ENCODE measurements at places on chromosomes 16 and 17.
A peak's percentile ranks its signal among the peaks of the same experiment; 100 is the strongest.

GRCh38 chr16:89026121-89026612 is 49.2 kb upstream of the CBFA2T3 start:
- DNase-seq, result peak; percentile 69

DNA sequence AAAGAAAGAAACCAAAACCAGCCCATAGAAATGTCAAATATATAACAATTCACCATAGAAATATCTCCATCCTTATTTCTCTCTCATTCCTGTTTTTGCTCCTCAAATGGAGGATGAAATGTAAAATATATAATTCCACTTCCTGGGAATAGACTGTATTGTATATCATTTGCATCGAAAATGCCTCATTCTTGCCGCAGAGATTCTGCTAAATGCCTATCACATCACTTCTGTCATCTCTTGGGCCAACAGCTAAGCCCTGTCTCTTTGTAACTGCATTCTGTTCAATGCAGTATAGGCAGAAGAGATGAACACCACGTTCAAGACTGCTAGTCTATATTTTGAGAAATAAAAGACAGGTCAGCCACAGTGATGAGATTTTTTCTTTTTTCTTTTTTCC is 956.3 kb upstream of the SOX9 start:
- DNase-seq, result no peak

- DNase-seq, result no peak
These were observed 234.5 kb downstream of the SEC14L1 start for GRCh38 chr17:77375108-77375916.

GRCh38 chr17:80498242-80498919 is 22.0 kb upstream of the NPTX1 start:
- DNase-seq, result no peak

DNA sequence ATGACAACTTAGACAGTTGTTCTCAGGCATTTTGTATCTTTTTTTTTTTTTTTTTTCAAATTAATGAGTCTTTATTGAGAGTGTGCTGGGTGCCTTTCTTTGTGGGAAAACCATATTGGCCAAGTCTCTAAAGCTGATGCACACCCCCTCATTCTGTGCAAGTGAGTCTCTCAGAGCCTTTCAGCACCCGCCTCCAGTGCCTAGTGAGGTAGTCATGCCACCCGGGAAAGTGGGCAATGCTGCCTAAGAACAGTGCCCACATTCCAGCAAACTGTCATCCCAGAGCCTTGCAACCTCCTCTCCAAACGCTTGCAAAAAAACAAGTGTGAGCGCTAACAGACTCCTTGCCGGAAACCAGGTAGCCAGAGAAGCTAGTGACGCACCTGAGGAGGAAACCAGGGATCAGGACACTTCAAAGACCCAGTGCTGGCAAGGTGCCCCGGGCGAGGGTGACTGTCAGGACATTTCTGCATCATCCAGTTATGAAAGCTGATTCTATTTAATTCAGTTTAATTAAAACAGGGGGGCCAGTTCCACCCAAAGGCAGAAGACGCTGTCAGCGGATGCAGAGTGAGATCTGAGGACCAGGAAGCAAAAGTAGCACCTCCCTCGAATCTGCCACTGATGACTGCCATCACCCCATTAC is 34.9 kb downstream of the SMARCE1 start:
- DNase-seq, result peak; percentile 41

GRCh38 chr17:44086364-44087311 is 16.1 kb downstream of the G6PC3 start:
- peak; percentile 42 for DNase-seq

GRCh38 chr16:82936941-82937551 is 310.3 kb downstream of the CDH13 start:
- DNase-seq, result no peak

DNA sequence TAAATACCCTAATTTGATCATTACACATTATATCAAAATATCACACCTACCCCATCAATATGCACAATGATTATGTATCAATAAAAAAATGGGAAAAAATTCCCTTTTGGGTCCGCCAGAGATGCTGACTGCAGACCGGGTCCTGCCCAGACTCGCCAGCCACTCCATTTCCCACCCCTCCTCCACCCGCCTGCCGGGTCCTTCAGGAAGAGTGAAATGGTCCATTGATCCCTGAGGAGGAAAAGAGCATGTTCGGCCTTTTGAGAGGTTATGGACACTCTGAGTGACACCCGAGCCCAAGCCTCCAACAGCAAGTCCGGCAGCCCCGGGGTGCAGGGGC is 123.9 kb upstream of the ZFHX3 start:
- no peak for DNase-seq

DNA sequence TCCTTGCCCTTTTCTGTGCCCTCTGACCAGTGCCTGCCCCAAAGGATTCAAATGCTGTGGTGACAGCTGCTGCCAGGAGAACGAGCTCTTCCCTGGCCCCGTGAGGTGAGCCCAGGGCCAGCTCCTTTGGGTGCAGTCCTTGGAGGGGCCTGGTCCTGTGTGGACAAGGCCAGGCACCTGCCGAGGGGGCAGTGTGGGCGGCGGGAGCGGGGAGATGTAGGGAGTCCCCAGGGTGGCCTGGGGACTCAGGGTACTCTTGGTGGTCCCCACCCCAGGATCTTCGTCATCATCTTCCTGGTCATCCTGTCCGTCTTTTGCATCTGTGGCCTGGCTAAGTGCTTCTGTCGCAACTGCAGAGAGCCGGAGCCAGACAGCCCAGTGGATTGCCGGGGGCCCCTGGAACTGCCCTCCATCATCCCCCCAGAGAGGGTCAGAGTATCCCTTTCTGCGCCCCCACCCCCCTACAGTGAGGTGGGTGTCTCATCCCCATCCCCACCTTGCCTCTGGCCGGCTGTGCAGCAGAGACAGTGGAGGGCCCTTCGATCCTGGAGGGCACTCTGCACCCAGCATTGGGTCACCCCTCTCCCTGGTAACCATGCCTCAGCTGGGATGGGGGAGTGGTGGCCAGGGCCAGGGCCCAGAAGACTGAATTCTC is 4.4 kb downstream of the TMEM92 start:
- DNase-seq, result no peak

GRCh38 chr17:45325810-45326209 is 9.0 kb upstream of the MAP3K14 start:
- no peak for DNase-seq

DNA sequence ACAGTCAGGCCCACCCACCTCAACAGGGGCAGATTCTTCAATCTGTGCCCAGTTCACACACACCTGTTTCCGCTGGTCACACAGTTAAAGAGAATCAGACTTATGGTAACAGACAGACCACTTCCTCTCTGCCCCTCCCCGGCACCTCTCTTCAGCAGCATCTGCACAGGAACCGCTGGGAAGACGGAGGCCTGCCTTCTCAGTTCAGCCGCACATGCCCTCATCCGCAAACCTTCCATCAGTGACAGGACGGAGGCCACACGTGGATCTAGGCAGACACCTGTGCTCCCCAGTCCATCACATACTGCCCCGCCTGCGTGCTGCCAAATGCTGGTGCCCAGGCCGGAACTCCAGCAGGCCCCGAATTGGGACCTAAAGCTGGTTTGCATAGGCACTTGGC is 10.3 kb downstream of the PHB1 start:
- DNase-seq, result no peak

DNA sequence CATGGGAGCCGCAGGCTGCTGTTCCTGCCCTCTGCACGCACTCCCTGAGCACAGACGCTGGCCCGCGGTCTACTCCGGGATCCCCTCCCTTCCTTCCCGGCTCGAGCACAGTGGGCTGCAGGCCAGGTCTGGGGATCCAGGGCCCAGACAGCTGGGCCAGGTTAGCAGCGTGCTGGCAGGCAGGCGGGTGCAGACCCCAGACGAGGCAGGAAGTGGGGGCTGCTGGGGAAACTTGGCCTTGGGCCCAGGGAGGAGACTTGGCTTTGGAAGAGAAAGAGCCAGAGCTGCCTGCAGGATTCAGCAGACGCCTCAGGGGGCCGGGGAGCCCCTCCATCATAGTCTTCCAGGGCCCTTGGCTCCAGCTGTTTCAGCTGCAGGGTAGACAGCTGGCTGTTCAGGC is 30.2 kb upstream of the ABCC3 start:
- no peak for DNase-seq

DNA sequence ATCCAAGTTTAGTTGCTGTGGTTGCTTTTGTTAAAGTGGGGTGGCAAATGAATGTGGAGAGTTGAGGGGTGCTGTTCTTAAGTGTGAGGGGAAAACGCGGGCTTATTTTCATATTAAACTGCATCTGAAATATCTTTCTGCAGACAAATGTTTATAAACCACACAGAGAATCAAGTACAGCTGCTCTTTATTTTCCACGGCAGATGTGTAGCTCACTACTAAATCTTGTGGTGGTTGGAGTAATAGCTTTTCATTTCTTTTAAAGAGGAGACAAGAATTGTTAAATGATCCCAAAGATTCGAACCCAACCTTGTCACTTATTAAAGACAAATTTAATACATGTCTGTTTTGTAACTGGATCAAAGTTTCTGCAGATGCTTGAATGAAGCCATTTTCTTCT is 2.1 kb downstream of the CLTC start:
- no peak for DNase-seq

GRCh38 chr16:70381604-70382342 is 35.1 kb downstream of the DDX19A start:
- no peak for DNase-seq

- DNase-seq, result no peak
These were observed 206.1 kb downstream of the HAPSTR1 start for GRCh38 chr16:9297437-9298113.

GRCh38 chr16:47866423-47866822 is 289.4 kb downstream of the ABCC12 start:
- DNase-seq, result no peak

GRCh38 chr17:41428591-41429291 is 4.4 kb upstream of the KRT37 start:
- no peak for DNase-seq

DNA sequence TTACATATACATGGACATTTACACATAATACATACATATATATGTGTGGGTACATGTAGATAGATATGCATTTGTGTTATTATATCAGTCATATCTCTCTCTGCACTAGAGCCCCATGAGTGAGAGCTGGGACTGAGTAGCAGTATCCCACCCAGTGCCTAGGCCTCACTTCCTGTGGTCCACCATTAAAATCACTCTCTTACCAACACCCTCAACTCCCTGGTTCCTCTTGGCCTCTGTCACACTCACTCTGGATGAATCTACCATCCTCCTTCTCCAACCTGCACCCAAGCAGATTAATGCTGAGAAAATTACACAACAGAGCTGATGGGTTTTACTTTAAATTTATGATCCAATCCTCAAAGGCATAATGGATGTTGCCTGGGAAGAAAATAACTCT is 4.9 kb upstream of the LYRM9 start:
- no peak for DNase-seq

DNA sequence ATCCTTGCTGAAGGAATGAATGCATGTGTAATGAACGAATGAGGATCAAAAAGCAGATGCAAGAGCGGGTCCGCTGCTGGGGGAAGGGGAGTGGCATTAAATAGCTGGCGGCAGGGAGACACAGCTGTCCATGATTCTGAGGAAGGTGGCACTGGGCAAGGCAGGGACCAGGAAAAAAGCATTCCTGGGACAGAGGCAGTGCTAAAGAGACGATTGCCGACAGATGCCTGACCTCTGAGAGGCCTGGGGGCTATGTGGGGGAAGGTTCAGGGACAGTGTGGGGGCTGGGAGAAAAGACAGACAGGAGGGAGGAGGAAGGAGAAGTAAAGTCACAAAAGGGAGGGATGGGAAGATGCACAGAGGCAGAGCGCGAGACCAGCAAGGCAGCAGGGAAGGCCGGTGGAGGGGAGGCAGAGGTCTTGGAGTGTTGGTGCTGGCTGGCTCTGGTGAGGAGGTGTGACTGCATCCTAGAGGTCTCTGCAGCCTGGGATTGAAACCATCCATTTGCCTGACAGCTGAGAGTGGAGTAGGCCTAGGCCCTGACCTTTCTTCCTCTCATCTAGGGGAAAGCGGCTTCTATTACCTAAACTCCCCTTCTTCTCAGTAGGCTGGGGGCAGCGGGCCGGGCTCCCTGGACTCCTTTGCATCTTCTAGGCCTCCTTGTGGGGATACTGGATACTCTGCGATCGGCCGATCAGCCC is 109.9 kb downstream of the SDK2 start:
- DNase-seq, result no peak

GRCh38 chr17:66748578-66748977 is 86.3 kb upstream of the CACNG5 start:
- no peak for DNase-seq

DNA sequence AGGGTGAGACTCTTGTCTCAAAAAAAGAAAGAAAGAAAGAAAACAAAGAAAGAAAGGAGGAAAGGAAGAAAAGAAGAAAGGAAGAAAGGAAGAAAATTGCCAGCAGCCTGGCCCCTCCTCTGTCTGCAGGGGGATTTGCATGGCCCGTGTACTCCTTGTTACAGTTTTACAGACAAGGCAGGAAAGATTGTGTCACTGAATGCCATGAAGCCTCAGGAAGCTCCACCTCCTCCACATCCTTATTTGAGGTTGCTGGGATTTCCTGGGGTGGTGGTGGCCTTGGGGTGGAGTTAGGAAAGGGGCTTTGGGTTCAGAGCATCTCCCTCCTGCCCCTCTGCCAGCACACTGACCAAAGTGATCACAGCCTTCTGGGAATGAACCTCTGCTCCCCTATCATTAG is 23.6 kb downstream of the CFAP20 start:
- no peak for DNase-seq

GRCh38 chr16:53131363-53132071 is 76.7 kb downstream of the CHD9 start:
- DNase-seq, result peak; percentile 56

- no peak for DNase-seq
These were observed 3.6 kb upstream of the USP7 start for GRCh38 chr16:8967132-8967821.

DNA sequence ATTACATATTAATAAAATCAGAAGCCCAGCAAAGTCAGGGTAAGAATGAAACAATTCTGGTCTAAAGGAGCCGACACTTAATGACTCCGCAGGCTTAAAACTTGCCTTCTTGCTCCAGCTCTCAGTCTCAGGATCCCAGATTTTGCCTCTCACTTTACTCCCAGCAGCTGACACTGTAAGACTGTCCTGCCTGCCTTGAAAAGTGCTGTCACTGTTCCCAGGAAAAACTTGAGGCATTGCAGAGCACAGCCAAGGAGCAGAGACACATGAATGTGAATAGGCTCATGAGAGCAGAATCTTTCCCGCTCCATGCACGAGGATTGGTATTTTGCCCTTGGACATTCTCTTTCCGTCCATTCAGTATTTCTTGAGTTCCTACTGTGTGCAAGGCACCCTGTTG is 457.6 kb upstream of the ZFHX3 start:
- DNase-seq, result no peak

- no peak for DNase-seq
These were observed 278.8 kb upstream of the C16orf82 start for GRCh38 chr16:26787924-26788323.
